Kidney epithelial cell (primary cell): ENCODE measurements at places on chromosomes 11 and 22. TPM values are rescaled to one million over a fixed set of nuclear protein-coding genes. Genes with fewer than 3 reads are reported as not detected.

The TTC28 gene
- total RNA-seq, result 10.9 and 13.5 TPM in 2 replicates

The TNNI2 gene
- not detected in 2 replicates for total RNA-seq

The MUC6 gene
- total RNA-seq, result under 0.01 TPM in 1 of 2 replicates, not detected in the other

The RFPL3 gene
- total RNA-seq, result not detected in 2 replicates

The RASD2 gene
- 0.04 and 1.4 TPM in 2 replicates for total RNA-seq

The GAS2 gene
- total RNA-seq, result 0.46 and 3.9 TPM in 2 replicates

The TMEM179B gene
- total RNA-seq, result 66.7 and 72.5 TPM in 2 replicates

The UPK3A gene
- total RNA-seq, result not detected in 2 replicates

The FHIP1B gene
- 33.0 and 34.0 TPM in 2 replicates for total RNA-seq
